Stimulated activated CD4-positive, alpha-beta T cell treated with anti-CD3 and anti-CD28 coated beads, Interleukin-4, amount 100 ng/mL, for 1 hour (primary cell): ENCODE measurements at places on chromosomes 1 and 21.

GRCh38 chr1:85279458-85280080 lies 3.1 kb upstream of the BCL10 start:
- no peak for DNase-seq

GRCh38 chr1:206128196-206128595 lies 11.0 kb upstream of the AVPR1B start:
- no peak for DNase-seq

- DNase-seq = no peak
Observed at GRCh38 chr1:224594851-224595250, 21.3 kb upstream of the CNIH3 start.

DNA sequence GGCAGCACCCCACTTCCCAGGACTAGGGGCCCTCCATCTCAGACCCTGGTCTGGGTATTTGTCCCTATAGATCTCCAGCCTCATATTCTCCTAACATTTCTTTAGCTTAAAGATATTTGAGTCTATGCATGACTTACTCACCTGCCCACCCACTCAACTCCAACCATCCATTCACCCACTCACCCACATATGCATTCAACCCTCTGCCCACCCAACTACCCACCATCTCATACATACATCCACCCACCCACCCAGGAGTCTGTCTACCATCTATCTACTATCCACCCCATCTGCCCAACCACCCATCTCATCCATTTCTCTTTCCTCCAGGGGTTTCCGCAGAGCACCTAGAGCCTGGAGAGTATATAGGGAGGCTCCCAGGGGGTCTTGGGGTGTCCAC lies 42.7 kb downstream of the FAAH start:
- DNase-seq = no peak

GRCh38 chr1:184959626-184960025 lies 14.7 kb downstream of the NIBAN1 start:
- DNase-seq = no peak
